ENCODE measurements at places on chromosomes 3 and 15.

DNA sequence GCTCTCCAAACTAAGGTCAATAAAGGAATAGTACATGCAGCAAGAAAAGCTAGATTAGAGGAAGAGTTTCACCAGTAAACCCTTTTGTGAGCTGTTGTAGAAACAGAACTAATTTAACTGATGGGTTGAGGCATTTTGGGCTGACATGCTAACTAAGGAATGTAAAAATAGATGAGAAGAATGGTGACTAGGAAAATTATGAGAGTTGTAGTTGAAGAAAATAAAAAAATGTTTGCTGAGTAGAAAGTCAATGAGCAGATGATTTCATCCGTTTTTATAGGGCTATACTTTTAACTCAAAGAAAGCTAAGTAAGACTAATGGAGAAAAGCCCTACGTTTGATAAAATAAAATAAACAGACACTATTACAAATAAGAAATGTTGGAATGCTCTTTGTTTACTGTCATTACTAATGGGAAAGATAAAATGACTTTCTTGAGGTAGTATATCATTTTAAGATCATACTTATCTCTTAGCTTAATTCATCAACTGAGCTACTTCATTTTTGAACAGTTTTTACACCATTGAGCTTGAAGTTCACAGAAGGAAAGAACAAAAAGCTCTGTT lies 209.4 kb upstream of the DPH6 start:
- DNase-seq = no peak

DNA sequence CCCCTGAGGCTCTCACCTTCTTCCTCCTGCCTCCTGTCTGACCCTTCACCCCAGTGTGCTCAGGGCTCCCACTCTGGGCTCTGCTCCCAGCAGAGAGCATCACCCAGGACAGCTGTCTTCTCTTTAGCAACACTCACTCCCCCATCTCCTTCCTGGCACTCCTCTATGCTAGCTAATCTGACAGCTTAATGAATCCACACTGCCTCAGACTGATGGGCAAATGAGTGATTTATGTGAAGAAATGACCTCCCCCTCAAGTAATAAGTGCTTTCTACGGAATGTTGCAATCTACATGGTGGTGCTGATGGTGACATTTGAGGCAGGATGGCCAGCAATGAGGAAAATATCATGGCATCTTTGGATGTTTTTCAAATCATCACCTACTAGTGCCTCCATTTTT lies 83.6 kb downstream of the LSM3 start:
- DNase-seq = no peak

DNA sequence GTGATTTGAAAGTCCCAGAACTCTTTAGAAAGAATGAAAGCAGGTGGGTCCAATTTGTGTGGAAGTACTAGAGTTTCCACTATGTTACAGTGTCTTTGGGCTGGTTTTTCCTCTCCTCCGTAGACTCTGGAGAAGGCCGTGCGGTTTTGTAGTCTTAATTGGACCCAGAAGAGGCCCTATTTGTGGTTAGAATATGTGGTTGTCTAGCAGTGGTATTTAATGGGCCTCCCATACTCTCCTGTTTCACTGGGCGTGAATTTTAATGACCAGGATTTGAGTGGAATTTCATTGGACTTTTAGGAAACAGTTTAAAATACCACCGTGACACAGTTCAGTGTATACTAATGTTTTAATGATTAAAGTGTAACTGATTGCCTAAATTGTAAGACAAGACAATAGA lies 182.3 kb downstream of the BBX start:
- no peak for DNase-seq

DNA sequence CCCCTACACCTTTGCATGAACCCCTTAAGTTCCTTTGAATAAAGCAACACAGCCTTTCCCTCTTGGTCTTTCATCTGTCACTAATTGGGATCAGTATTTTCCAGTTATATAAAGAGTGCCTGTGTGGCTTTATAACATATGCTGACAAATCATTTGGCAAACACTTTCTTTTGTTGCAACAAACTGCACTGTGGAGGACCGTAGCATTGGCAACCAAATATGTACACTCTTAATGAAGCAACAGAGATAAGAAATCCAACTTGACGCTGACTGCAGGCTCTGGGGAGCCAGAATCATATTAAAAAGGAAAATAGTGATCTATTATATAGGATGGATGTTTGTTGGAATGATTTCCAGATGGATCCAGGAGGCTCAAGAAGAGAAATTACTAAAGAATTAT lies 120.1 kb upstream of the PRICKLE2 start:
- no peak for DNase-seq

GRCh38 chr15:59039225-59039624 lies 51.8 kb downstream of the RNF111 start:
- DNase-seq = no peak

GRCh38 chr15:66186049-66186825 lies 67.3 kb downstream of the MEGF11 start:
- DNase-seq = no peak

DNA sequence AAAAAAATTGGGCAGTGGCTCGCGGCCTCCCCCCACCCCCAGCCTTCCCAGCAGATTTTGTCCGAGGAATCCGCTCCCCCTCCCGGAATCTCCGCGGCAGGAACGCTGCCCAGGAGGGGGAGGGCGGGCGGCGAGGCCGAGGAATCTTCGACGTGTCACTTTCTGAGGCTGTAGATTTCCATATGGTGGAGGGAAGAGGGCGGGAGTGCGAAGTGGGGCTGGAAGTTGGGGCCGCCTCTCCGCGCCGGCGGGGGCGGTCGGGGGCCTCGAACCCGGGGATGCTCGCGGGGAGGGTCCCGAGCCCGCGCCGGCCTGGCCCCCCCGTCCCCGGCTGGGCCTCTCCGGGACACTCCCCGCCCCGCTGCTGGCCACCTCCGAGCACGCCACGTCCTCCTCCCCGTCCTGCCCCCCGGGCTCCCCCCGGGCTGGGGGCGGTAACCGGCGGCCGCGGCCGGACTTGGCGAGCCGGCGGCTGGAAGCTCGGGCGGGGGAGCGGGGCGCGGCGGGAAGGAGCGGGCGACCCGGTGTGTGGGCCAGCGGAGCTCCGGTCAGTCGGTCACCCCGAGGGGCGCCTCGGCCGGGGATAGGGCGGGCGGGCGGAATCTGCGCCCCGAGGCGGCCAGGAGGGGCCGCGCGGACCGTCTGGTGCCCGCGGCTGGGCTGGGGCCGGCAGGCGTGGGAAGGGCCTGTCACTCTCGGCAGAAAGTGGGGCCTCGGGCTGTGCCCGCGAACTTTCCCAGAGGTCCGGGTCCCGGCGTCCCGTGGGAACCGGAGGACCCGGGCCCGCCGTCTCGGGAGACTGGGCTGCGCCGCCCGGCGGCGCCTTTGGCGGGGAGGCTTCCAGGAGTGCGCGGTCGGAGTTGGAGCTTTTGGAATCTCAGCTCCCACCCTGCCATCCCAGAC lies 951 bp downstream of the FNDC3B start:
- peak; percentile 53 for DNase-seq

GRCh38 chr15:56871867-56872266 lies 46.6 kb upstream of the TCF12 start:
- DNase-seq = no peak

DNA sequence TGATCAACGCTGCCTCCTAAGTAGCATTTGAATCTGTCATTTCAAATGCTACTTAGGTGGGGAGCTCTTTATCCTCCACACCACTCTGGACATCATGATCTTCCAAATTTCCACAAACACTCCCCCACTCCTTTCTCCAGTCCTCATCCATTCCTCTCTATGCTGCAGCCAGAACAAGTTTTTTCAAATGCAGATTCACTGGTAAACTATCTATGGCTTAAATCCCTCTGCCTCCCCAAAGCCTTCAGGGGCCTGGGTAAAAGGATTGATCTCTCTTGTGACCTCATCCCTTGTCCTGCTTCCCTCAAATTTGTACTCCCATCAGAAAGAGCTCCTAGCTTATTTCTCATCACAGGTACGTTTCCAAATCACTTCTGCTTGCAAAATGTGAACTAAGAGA lies 1.3 kb upstream of the AEN start:
- DNase-seq = no peak

- DNase-seq = no peak
Observed at GRCh38 chr3:101529816-101530685, 17.0 kb upstream of the SENP7 start.

- DNase-seq = no peak
Observed at GRCh38 chr3:45990181-45990580, 5.4 kb downstream of the FYCO1 start.

DNA sequence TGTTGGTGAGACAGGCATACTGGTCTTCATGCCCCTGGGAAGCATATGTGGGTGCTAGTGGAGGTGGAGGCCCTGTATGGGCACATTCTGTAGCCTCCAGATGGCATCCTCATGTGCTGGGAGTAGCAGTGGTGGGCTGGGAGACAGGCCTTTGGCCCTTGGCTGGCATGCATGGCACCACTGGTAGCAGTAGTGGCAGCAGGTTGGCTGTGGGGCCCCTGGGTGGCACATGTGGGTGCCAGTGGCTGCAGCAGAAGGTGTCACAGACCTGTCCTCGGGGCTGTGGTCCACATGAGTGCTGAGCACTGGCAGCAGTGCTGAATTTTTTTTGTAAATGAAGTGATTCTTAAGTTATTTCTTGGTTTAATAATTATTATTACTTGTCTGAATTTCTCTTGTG lies 71.2 kb downstream of the TNFAIP8L3 start:
- DNase-seq = no peak

DNA sequence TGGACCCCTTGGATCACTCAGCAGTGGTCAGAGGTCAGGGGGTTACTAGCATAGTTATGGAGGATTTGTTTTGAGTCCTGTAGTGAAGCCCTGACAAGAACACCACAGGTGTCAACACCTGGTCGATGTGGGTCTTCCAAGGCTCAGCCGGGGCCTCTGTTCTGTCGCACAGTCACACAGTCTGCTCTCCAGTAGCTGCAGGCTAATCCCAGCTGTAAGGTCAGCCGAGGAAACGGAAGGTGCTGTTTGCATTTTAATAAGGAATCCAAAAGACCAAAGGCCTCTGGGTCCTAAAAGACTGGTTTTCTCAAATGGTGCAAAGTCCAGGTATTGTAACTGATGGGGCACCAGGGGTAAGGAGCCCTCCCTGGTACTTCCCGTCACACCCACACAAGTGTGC lies 71.7 kb downstream of the RPLP1 start:
- no peak for DNase-seq

DNA sequence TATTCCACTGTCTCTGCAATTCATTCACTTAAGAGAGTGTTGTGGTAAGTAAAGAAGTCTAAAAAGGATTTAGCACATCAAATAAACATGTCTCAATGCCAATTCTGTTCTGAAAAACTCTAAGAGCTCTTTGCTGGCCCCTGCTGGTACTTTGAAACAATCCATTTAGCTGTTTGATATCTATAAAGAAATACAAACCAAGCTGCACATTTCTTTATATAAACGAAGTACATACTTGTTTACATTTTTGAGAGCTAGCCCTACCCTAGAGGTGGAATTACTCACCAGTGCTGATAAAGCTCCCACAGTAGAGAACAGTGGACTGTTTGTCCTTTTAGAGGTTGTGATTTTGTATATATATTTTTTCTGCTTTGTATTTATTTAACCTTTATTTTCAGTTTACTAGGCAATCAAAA lies 75.5 kb downstream of the NEDD4 start:
- no peak for DNase-seq

DNA sequence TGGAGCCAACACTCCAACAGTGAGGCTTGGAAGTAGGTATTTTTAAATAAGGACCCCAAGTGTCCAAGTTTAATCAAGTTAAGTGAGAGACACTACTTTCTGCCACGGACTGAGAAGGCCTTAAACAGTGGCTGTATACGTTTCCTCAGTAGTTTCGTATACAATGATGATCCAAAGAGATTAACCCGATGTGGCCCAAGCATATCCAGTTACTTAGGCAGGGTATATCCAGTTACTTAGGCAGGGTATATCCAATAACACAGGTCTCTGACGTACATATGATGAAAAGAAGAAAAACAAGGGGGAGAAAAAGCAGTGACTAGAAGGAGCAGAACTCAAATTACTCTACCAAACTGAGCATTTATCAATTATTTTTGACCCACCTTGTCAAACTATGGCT lies 591.4 kb downstream of the FOXP1 start:
- DNase-seq = no peak

DNA sequence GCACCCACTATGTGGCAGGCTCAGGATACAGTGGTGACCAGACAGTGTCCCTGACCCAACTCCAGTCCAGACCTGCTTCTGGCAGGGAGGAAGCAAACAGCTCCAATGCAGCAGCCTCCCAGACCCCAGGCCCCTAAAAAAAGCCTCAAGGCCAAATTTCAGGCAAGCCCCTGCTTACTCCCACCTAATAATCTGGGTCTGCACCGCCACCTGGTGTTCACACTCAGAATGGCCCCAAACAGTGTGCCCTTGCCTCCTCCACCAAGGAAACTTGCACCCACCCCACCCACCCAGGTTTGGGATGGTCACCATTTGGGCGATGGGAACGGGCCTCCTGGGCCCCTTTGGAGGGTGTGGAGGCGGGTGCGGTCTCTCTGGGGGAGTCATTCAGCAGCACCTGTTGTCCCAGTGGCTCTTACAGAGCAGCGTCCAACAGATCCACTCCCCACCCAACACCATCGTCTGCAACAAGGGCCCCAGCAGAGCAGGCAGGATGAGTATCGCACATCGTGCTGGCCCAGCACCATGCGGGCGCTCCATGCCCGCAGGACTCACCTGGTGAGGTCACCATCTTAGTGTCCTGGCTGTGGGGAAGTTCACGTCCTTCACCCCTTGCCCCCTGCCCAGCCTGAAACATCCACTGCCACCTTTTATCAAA lies 17.3 kb downstream of the C3orf18 start:
- DNase-seq = peak; percentile 86

- no peak for DNase-seq
Observed at GRCh38 chr3:57822686-57823085, 66.6 kb downstream of the SLMAP start.

GRCh38 chr3:153343988-153344782 lies 182.2 kb downstream of the RAP2B start:
- DNase-seq = no peak

DNA sequence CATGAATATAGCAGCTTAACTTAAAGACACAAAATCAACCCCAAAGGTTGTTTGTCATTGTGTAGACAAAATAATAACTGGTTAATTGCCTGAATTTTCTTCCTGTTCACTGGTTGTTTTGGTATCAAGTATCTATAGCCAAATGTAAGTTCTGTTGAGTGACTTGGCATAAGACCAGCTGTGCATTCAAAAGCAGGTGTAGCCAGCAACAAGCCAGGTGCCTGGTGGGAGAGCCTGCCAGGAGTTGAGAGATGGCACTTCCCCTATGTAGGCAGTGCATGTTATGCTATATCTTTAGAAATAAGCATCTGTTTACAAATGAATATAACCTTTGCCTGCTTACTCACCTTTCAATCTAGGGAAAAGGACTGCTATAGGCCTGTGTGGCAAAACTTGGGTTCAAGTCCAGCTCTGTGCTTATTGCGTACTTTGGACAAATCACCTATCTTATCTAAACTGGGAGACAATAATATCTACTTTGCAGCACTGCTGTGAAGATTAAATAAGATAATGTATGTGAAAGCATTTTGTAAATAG lies 84.9 kb upstream of the TBL1XR1 start:
- no peak for DNase-seq

GRCh38 chr15:26773917-26774316 lies 1.1 kb upstream of the GABRB3 start:
- no peak for DNase-seq
